Activated CD4-positive, alpha-beta T cell treated with anti-CD3 and anti-CD28 coated beads, Interleukin-2, amount 50 U/mL, for 4 hours (primary cell): ENCODE measurements at places on chromosomes 1 and 21.

DNA sequence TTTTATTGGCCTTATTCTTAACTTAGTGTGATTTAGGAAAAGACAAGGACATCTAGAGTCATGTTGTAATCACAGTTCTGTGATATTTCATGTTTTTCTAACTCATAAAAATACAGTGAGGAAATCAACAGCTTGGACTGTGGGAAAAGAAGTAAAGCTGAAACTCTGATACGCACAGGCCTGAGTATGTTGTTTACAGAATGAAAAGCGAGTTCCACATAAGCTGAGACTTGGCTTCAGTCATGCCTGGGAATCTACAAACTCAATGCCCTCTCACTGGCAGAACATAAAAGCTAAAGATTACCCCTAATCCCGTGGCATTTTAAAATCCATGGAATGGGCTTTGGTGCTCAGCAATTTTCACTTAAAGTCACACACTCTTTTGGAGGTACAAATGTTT, 23.6 kb upstream of the ATP5PO start:
- DNase-seq: no peak

GRCh38 chr1:153774780-153775457, at the start of gene SLC27A3:
Gene SLC27A3, plus strand, starts transcription at chr1:153775407. Its CDS starts 91 bp downstream, at chr1:153775498.
- peak; percentile 14 for DNase-seq

GRCh38 chr1:109167001-109167506, 46.7 kb upstream of the SARS1 start:
- no peak for DNase-seq

DNA sequence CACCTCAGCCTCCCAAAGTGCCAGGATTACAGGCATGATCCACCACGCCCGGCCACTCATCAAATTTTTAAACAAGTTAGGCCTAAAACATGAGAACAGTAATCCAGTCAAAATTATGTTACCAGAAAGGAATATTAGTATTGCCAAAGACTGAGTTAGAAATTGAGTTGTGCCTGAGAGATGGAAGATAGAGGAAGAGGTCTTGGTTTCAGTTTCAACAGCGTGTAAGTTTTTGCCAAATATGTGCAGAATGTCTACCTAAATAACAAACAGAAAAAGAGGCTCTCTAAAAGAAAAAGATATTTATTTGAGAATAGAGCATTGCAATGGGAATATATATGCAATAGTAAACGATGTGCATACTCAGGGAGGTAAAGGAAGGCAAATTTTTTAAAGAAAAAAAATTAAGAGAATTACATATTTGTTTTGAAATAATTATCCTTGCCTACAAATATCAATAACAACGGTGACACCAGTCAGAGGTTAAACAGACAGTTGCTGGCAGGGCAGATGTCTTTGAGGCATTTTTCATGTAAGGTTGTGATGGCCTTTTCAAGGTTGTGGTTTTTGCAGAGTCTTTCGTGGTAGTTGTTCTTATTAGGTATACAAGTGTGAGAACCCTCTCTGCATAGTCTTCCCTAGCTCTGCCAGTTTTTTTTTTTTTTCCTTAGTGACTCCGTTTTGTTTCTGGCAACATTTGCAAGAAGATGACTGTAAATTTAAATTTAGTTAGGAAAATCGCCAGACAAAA, 2.2 kb upstream of the CD1B start:
- no peak for DNase-seq

GRCh38 chr1:24745711-24746413, 615 bp downstream of the CLIC4 start:
- no peak for DNase-seq

- DNase-seq: no peak
These were observed 48.7 kb downstream of the SPSB1 start for GRCh38 chr1:9341301-9341845.

DNA sequence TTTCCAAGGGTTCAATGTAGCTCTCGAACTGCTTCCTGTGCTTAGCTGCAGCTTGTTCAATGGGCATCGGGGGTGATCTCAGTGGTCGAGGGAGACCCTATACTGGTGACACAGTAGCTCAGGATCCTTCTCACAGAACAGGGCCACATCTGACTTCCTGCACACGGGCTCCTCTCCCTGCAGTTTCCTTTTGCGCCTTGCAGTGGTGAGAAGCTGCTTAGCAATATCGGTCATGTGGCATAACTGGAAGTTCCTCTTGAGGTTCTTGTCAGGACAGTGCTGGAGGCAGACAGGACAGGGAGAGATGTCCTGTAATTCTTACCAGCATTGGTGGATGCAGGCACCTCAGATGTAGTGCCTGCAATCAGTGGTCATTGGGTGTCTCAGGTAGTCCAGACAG, 140.5 kb upstream of the MAP1LC3C start:
- DNase-seq: no peak

GRCh38 chr1:68340951-68341350, 108.6 kb upstream of the WLS start:
- no peak for DNase-seq

- no peak for DNase-seq
These were observed 22.8 kb downstream of the LACTBL1 start for GRCh38 chr1:22949822-22950331.

DNA sequence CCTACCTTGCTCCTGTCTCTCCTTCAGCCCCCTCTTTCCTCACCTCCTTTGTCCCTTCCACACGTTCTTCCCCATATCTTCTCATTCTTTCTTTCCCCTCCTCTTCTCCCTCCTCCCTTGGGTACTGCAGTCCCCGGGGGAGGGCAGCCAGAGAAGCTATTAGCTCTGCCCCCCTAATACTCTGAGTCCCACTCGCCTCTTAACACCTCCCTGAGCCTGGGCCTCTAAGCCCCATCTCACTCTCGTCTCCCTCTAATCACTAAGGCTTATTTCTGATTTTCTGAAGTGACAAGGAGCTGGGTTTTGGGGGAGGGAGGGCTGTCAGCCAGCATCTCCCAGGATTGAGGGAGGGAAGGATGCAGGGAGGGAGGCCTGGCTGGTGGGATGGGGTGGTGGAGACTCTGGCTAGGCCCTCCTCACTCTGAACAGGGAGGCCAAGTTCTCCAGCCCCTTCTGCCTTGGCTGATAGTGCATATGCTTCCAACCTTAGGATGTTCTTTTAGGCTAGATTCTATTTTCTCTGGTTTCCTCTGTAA, 25.6 kb upstream of the DMBX1 start:
- DNase-seq: no peak

DNA sequence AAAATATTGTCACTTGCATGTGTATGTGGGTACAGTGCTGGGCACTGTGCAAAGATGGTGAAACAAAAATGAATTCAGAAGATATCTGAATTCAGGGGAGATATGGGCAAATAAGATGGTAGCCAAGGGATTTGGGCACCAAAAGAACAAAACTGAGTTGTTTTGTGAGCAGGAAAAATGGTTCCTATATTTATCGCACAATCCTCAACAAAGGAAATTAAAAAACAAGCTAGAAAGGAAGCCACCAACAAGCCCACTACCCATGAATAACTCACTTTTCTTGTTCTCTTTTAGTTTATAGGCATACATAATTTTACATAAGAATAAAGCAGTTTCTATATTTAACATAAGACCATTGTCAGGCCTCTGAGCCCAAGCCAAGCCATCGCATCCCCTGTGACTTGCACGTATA, 40.7 kb upstream of the VASH2 start:
- no peak for DNase-seq

GRCh38 chr1:77623066-77623465, 59.4 kb downstream of the ZZZ3 start:
- no peak for DNase-seq

- no peak for DNase-seq
These were observed 37.0 kb downstream of the ARHGEF11 start for GRCh38 chr1:157008502-157008901.

DNA sequence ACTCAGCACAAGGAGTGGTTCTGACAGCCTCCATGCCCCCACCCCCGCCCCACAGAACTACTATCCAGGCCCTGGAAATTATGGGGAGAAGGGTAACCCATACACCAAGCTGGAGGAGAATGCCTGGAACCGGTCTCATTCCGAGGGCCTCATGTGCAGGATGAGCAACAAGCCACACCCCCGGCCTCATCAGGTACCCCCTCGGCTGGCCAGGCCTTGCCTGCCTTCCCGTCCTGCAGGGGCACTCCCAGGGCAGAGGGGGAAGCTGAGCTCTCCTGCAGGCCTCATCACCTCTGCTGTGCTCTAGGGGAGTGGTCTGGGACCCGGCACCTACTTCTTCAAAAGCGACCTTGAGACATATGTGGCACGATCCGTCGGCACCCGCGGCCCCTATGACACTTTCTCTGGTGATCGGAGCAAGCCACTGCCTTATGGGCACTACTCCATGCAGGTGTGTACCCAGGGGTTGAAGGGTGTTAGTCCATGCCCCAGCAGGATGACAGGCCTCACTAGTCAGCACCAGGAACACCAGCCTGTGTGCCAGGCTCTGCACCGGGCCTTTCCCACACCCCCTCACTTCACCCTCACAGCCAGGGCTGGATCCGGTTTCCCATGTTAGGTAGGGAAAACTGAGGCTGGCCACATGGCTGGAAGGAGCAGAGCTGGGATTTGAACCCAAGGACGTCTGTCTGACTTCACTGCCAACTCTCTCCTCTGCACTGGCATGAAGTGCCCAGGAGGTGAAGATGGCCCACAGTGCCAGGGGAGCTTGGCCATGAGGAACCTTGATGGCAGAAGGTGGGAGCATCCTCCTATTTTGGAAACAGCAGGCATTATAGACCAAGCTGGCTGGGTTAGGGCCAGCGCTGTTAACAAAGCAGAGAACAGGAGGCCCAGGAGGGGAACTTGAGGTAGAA, 10.9 kb upstream of the TTC22 start:
- DNase-seq: no peak

GRCh38 chr1:227892489-227893299, 55.0 kb downstream of the WNT9A start:
- no peak for DNase-seq

DNA sequence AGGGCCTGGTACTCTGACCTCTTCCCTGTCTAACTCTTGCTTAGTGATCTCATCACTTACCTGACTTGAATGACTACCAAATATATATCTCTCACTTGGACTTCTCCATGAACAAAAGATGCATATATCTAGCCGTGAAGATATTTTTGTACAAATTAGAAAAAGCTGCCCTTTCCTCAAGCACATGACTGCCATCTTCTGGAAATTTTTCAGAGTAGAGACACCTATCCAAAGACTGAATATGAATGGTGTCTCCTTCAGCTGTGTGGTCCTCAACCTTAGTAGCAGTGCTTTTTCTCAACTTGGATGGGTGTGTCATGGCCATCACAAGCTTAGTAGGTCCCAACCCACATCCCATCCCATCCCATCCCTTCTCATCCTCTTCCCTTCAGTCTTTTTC, 142.3 kb downstream of the DNM3 start:
- no peak for DNase-seq

DNA sequence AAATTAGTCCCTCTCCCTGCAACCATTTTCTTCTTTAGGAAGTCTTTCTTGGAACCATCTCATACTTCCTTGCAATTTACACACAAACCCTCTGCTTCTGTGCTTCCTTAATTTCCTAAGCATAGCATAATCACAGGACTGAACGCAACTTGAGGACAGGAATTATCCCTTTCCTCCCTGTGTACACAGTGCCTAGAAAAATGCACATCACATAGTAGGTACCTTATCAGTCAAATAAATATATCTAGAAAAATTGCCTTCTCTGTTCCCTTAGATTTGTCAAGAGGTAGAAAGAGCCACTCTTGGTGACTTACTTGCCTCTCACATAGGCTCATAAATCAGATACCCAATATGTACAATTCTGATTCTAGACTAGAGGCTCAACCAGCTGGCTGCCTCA, 4.9 kb downstream of the ASPM start:
- no peak for DNase-seq

- no peak for DNase-seq
These were observed 29.6 kb upstream of the RASAL2 start for GRCh38 chr1:178064191-178064821.

DNA sequence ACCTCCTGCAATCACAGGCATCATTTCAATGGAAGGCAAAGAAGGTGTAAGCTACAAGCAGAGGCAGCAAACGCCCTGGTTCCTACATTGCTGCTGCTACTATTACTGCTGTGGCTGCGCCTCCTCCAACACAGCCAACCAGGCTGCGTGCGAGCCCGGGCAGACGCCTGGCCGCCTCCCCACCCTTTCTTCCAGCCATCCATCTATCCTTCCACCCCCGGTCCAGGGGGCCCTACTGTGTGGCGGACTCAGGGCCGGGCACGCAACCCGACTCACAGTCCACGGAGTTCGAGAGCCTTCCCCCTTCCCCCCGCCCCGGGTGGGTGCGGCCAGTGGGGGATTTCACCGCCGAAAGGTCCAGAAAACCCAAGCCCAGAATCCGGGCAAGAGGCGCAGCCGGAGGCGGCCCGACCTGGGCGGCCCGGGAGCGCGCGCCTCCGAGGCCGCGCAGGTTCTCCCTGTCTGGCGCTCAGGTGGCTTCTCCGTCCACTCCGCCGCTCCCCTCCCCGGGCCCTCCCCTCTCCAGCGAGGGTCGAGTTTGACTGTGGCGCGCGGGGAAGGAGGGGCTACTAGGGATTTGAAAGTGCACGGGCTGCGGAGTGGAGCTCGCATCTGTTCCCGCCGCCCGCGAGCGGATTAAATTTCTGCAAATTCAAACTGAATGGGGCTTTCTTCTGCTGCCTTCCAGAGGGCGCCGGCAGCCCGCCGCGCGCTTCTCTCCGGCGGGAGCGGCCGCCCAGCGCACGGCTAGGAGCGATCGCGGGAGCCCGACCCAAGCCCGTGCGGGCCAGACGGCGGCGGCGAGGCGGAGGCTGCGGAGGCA, at the start of gene HUNK:
Gene HUNK (plus strand): TSS at position 569 of the 823 bp plus-strand sequence. CDS start 655 bp downstream, outside the sequence.
- no peak for DNase-seq

DNA sequence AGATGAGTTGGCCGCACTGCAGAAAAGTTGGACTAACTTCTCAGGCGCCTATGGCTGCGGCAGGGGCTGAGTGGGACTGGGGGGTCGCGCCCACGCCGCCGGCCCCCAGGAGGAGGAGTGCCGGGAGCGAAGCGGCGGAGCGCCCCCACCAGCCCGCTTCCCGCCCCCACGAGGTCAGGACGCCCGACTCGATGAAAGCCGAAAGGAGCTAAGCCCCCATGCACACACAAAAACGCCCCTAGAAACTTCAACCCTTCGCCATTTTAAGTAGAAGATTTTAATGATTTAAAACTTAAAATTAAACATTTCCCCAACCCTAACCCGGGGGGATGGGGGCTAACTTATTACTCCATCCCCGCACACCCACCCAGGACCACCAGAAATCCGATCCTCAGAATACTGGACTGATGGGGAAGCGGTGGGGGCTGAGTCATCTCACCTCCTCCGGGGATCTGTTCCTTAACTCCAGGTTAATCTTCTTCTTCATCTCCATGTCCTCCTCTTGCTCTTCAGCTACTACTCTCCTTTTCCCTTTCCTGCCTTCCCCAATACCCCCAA, 539 bp downstream of the ANP32E start:
- peak; percentile 23 for DNase-seq

DNA sequence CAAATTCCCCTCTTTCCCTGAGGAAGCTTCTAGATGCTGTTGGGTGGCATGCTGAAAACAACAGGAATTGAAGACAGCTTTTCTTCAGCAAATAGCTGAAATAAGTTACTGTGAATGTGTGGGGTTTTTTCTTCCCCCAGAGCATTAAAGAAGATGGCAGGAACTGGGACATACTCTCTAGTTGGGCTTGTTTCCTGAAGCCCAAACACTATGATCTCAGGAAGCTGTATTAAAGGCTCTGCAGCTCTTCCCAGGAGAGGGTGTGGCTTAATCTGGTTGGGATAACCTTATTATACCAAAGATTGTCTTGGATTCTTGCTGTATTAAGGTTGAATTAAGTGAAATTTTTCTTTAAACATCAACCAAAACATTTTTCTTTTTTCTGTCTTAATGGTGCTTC, 64.9 kb upstream of the LMO4 start:
- DNase-seq: no peak
